ENCODE measurements at places on chromosomes 12 and 14.

- DNase-seq, result no peak
Measured at GRCh38 chr14:99236386-99237138, 35.4 kb downstream of the BCL11B start.

DNA sequence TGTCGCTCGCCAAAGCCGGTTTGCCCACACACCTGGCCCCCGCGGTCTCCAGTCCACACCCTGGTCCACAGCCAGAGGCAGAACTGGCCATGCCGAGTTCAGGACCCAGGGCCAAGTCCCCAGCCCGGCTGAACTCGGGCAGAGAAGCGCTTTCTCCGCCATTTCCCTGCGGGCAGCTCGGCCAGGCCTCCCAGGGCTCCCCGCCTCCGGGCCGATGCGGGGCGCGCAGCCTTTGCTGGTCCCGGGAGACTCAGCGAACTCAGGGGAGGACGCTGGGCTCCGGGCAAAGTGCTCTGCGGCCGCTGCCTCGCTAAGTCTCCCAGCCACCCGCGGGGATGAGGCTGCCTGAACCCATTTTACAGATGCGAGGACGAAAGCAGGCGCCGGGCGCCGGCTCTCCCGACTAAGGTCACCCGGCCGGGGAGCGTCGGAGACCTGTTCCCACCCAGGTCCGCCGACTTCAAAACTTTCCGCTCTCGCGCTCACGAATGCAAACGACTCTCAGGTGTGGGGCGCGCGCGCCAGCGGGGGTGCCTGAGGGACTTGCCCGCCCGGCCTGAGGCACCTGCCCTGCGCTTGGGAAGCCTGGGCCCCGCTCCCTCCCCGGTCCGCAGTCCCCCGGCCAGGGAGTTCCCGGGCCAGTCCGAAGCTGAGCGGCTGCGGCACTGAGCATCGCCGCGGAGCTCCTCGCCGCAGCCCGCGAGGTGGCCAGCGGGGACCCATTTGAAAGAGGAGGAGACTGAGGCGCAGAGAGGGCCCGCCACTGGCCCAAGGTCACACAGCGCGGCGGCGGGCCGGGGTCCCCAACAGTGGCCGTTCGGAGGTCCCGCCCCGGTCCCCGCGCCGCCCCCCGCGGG lies 627 bp downstream of the TESC start:
- DNase-seq, result no peak

DNA sequence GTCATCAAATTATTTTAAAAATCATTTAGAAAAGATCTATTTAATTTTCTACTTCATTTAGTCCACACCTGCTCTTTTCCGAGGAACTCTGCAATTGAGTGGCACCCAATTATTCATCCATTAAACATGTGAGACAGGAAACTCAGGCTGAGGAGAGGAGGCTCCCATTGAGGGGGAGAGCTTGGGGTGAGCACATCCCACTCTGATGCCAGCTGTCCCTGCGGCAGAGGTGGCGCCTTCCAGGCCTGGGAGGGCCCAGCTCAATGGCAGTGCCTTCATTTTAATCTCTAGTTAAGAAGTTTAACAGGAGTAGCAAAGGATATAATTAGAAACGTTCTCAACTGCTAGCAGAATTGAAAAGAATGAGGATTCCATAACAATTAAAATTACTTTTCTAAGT lies 92.0 kb downstream of the ITPR2 start:
- no peak for DNase-seq

GRCh38 chr14:65302571-65303189 lies 109.8 kb upstream of the FUT8 start:
- DNase-seq, result no peak

DNA sequence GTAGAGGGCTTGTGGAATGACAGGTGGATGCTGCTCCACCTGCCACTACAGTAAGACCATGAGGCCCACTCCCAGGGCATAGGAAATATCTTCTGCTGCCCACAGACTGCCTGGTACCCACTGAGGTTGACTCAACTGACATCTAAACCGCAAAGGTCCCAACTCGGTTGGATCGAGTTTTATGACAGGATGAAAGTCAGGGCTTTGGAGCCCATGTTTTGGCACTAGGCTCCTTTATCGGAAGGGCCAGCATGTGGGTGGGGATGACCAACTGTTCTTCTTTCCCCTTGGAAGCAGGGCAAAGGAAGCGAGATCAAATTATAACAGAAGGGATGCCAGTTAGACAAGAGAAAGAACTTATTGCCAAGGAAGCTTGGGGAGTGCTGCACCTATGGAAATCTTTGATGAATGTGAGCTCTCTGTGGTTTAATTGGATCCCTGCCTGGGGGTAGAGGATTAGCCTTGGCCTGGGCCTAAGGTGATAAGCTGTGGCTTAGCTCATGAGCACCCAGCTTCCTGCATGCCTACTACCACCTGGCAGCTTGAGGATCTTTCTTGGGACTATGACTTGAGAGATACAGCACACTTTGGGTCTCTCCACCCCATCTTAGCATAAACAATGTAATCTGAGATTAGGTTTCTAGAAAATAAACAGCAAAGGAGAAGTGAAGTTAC lies 121.8 kb downstream of the KCNA5 start:
- no peak for DNase-seq

- DNase-seq, result no peak
Measured at GRCh38 chr12:94039914-94040313, 108.5 kb upstream of the PLXNC1 start.

- DNase-seq, result no peak
Measured at GRCh38 chr14:105315941-105316576, 1.5 kb downstream of the PACS2 start.

DNA sequence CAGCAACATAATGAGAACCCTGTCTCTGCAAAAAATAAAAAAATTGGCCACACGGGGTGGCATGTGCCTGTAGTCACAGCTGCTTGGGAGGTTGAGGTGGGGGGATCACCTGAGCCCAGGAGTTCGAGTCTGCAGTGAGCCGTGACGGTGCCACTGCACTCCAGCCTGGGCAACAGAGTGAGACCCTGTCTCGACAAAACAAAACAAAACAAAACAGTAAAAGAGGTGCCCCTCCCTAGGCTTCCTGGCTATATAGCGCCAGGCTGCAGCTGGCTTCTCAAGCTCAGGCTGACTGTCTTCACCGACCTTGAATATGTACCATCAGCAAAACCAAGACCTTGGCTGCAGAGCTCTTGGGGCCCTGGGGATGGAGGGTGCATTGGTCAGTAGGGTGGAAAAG lies 29.4 kb downstream of the TSPAN9 start:
- no peak for DNase-seq

DNA sequence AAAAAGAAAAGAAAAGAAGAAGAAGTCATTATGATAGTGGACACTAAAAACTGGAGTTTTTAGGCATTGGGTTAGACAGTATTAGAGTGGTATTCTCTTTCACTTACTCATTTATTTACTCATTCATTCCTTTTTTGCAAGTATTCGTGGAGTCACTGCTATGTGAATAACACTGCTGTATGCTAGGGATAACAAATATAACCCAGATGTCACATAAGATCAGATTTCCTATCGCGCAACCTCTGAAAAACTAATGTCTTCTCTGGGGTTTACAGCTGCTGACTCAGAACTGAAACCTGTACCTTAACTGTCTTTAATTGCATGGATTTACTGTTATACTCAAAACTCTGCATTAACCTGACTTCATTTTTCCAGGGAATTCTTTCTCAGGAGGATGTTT lies 353.7 kb downstream of the LRIG3 start:
- no peak for DNase-seq

DNA sequence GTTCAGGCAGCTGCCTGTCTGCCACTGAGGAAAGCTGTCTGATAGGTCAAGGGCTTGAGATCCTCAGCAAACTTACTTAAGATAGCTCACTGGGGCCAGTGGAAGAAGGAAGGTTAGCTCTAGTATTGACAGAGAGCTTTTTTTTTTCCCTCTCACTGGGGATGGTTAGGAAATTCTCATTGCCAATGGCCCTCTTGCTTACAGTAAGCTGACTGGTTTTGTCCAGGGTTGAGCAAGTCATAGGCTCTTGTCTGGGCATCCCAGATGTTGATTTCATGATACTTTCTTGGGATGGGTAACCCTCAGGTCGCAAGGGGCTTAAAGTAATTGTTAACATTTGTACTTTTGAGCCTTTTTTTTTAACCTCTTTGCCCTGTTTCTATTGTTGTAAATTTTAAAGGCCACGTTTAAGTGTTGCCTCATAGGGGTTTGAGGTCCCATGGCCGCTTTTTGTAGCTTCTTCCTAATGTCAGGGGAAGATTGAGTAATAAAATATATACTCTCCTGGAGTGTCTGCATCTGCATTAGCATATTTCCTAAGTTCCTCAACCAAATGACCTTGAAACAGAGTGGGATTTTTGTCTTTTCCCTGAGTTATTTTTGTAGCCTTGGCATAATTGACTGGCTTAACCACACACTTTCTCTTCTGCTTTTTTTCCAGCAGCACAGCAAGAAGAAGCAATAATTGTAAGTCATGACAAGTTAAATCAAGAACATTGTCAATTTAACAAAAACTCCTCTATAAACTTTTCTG lies 716.0 kb downstream of the LRFN5 start:
- DNase-seq, result peak; percentile 71

- no peak for DNase-seq
Measured at GRCh38 chr12:3262470-3262869, 185.3 kb downstream of the TSPAN9 start.

GRCh38 chr12:131946757-131947156 lies 3.0 kb upstream of the EP400 start:
- DNase-seq, result no peak

DNA sequence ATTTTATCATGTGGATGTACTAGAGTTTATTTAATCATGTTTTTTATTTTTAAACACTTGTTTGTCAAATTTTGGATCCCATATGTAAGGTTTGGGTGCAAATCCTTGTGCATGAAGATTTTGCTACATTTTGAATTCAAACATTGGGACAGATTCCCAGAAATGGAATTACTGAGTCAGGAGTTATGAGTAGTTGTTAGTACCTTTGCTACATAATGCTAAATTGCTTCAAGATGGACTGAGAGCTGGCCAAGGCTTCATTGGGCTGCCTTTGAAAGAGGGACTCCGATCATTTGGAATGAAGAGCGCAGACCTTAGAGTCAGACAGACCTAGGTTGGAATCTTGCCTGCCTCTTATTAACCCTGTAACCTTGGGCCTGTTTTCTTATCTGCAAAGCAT lies 154.9 kb upstream of the PWP1 start:
- DNase-seq, result no peak

- no peak for DNase-seq
Measured at GRCh38 chr14:74409441-74409840, 16.6 kb downstream of the SYNDIG1L start.

- no peak for DNase-seq
Measured at GRCh38 chr12:20415028-20415427, 46.7 kb downstream of the PDE3A start.

DNA sequence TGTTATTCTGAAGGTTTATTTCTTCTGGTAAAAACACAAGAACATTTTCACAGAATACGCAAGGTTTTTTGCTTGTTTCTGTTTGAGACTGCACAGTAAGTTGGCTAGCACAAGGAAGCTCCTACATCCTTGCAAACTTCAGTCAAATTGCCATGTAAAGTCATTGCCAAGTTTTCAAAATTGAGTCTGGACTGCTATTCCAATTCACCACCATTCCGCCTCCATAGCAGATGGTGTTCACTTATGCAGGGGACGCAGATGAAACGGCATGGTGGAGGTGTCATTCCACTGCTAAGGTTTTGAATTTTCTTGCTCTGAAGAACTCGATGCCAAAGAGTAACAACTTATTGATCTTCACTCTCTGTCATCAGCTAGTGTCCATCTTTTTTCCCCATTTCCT lies 303.9 kb upstream of the SYT1 start:
- DNase-seq, result no peak

GRCh38 chr12:29204521-29204920 lies 55.4 kb downstream of the FAR2 start:
- DNase-seq, result no peak

DNA sequence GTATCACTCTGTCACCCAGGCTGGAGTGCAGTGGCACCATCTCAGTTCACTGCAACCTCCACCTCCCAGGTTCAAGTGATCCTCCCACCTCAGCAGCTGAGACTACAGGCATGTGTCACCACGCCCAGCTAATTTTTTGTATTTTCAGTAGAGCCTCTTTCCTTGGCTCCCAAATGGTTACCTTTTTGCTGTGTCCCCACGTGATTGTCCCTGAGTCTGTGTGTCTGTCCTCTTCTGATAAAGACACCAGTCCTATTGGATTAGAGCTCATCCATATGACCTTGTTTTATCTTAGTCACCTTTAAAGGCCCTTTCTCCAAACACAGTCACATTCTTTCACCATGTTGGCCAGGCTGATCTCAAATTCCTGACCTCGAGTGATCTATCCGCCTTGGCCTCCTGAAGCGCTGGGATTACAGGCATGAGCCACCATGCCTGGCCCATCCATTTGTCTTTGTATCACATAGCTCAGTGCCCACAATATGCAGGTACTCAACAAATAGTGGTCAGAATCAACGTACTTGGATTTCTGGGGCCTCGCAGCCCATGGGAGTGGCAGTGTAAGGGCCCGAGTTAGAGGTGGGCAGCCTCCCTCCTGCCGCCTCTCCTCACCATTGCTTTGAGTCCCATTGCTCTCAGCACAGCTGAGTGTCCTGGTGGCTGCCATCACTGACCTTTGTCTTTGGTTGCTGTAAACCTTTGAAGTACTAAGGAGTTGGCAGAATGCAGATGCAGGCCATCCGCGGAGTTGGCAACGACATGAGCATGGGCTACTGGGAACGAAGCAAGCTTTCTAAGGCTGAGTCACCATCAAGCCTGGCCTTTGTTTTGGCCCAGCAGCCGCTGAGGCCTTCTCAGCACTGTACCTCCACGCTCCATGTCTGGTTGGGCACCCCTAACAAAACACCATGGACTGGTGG lies 9.3 kb downstream of the TPCN1 start:
- no peak for DNase-seq

- DNase-seq, result no peak
Measured at GRCh38 chr14:99809360-99809759, 16.1 kb downstream of the EML1 start.

- no peak for DNase-seq
Measured at GRCh38 chr12:30145684-30146032, 361.9 kb upstream of the TMTC1 start.

DNA sequence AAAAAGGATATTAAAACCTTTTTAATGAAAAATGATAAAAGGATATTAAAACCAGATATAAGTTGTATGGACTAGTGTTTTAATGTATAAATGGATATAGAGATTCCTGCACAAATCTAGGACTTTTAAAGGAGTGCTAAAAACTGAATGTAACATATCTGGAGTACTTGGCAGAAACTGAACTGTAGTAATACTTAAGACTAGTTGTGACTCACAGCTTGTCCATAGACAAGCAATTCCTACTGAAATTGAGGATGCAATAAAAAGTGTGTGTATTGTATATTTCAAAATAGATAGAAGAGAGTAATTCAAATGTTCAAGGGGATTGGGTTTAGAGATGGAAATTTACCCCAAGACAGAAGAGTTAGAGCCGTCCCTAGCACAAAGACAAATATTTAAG lies 59.6 kb downstream of the FBXO33 start:
- no peak for DNase-seq

- no peak for DNase-seq
Measured at GRCh38 chr12:122785503-122785902, 11.1 kb downstream of the CCDC62 start.

All from SIG-M5 (cell line).